Glomerular endothelial cell (primary cell): ENCODE measurements at places on chromosomes 2 and 18. TPM values are rescaled to one million over a fixed set of nuclear protein-coding genes. Genes with fewer than 3 reads are reported as not detected.

DNA sequence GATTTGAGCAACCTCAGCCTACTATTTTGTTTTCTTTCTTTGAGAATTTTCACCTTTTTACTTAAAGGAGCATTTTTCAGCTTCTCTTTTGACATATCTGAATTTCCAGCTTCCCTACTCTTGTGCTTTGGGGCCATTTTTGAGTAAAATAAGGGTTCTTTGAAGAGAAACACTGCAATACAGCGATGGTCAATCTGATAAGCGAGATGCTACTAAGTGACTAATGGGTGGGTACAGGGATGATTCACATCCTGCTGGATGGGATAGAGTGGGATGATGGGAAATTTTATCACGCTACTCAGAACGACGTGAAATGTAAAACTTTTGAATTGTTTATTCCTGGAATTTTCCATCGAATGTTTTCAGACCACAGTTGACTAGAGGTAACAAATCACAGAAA is 211.5 kb downstream of the TMEM247 start:
- peak; percentile 67 for DNase-seq

DNA sequence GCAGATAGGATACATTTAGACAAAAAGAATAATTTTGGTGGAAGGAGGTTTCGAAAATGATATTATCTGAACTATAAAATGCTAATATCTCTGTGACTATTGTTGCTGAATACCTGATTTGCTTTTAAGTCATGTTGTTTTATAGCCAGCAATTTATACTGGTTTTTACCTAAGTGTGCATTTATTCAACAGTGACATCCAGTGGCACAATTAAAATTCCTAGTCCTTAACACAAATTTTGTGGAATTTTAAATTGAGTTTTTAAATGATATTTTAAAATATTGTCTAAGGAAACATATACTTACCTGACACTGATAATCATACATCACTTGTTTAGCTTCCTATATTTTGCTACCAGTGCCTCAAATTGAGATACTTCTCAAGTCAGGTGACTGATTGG is 144.8 kb downstream of the ARHGAP28 start:
- DNase-seq: no peak

DNA sequence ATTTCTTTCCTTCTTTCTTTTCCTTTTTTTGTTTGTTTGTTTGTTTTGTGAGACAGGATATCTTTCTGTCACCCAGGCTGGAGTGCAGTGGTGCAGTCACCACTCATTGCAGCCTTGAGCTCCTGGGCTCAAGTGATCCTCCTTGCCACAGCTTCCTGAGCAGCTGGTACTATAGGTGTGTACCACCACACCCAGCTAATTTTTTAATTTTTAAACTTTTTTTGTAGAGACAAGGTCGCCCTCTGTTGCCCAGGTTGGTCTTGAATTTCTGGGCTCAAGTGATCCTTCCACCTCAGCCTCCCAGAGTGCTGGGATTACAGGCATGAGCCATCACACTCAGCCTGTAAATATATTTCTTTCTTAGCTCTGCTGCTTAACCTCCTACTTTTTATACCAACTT is 83.4 kb upstream of the CYP20A1 start:
- DNase-seq: no peak

- DNase-seq: no peak
Measured at GRCh38 chr2:86039178-86039962, 66.3 kb downstream of the POLR1A start.

GRCh38 chr18:26649193-26649543 is 100.8 kb upstream of the KCTD1 start:
- DNase-seq: no peak

DNA sequence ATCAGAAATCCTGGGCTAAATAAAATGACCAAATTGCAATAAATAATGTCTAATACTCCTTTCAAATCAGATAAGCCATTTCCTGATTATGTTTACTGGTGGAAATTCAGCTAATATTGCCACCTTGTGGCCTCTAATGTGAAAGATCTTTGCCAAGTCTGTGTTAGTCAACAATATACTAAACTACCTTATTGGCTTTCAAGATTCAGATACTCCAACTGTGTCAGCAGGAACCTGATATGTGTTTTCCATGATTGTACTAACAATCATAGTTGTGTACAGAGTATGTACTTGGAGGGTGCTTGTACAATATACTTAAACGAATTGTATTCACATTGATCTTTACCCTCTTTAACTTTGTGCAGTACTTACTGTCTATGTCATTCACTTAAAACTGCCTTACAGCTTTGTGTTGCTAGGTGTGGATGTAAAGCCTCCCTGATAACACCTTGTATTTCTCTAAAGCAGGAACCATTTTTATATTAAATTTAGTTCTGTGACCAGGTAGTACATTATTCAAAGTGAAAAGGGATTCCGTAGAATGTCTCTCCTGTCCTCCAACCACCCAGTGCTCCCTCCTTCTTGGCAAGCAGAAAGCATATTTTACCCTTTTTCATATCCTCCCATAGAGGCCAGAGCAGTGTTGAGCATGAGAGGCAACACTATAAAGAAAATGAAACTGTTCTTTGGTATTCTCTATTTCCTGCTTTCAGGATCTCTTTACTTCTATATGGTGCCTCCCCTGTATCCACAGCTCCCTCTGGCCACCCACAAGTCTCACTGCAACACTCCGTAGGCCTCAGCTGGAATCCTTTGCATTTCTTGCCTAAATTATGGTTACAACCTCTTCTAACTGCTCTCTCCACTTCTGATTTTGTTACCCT is 75.2 kb upstream of the C2orf15 start:
- peak; percentile 62 for DNase-seq

- DNase-seq: peak; percentile 27
Measured at GRCh38 chr2:24421668-24422067, 61.3 kb upstream of the ITSN2 start.

GRCh38 chr2:207531032-207531952 is 1.5 kb downstream of the CREB1 start:
- no peak for DNase-seq

DNA sequence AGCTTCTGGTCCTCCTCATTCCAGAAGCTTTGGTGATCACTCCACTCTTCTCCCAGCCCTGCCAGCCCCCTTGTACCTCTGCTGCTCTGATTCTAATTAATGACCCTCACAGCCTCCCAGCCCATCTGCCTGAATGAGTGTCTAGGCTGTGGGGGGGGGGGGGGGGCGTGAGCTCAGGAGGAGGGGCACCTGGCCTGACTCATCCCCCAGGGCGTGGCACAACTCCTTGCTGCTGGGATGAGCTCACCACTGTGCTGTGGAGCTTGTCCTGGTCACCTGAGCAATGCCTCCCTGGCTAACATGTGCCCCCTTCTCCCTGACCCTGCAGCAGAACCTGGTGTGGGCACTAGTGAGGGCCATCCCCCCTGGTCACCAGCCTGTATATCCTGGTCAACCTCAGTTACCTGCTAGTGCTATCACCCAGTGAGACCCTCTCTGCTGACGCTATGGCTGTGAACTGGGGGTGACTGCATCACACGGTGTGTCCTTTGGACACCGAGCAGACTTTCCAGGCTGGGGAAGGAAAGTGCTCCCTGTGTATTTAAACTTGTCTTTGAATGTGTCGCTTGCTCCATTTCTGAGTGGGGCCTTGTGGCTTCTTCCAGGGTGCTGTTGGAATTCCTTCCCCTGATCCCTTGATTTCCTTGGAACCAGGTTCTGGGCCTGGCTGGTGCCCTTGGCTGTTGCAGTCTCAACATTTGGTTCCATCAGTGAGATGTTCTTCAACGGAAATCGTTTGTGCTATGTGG is 41.5 kb upstream of the PUM2 start:
- no peak for DNase-seq

DNA sequence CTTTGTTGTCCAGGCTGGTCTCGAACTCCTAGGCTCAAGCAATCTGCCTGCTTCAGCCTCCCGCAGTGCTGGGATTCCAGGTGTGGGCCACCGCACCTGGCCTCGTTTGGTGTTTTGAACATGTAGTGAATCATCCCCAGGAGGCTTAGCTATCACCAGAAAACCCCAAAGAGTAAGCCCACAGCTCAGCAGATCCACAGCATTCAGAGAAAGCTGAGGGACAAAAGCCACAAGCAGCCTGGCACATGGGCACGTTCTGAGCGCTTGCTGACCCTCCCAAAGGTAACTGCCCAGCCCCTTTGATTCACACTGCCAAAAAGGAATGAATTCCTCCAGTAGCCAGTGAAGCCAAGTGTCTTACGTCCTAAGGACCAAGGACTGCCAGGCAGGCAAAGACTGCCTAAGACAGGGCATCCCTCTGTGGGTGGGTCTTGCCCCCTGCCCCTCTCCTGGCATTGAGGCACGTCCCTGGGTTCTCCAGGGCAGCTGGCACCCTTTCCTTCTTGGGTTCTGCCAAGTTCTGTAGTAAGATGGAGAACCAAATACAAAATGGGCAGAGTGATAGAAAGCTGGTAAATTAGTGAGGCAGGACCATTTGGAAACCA is 31.7 kb downstream of the MBP start:
- DNase-seq: no peak

- no peak for DNase-seq
Measured at GRCh38 chr2:217989221-217989948, 13.4 kb downstream of the TNS1 start.

DNA sequence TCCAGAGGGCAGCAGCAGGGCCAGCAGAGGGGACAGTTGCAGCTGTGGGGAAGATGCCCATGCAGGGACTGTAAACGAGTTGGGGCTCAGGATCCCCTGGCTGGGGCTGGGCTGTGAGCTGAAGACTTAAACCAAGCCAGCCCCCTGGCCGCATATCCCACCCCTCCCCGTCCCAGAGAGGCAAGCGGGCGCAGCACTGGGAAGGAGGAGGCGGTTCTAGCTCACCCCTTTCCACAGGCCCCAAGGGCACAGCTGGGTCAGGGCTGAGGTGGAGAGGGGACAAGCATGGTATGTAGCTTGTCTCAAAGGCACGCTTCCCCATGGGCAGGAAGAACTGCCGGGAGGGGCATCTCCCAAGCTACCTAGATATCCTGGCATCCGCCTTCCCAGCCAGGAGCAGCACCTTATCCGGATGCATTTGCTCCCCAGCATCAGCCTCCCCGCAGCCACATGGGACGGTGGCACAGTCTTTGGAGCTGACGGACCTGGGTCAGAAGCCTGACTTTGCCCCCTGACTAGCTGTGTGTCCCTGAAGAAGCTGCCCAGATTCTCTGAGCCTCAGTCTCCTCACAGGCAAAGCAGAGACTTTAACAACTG is 75.9 kb downstream of the TFCP2L1 start:
- DNase-seq: no peak

- no peak for DNase-seq
Measured at GRCh38 chr2:28618221-28619141, 122.6 kb downstream of the PLB1 start.

GRCh38 chr2:160651416-160652200 is 158.0 kb upstream of the RBMS1 start:
- no peak for DNase-seq

- no peak for DNase-seq
Measured at GRCh38 chr18:62702259-62702658, 13.1 kb upstream of the PHLPP1 start.

- DNase-seq: no peak
Measured at GRCh38 chr2:43240766-43241150, 14.4 kb upstream of the ZFP36L2 start.

GRCh38 chr2:215793747-215794595 is 219.4 kb downstream of the MREG start:
- peak; percentile 90 for DNase-seq

- DNase-seq: no peak
Measured at GRCh38 chr2:174083843-174084458, 118.8 kb upstream of the SP3 start.

DNA sequence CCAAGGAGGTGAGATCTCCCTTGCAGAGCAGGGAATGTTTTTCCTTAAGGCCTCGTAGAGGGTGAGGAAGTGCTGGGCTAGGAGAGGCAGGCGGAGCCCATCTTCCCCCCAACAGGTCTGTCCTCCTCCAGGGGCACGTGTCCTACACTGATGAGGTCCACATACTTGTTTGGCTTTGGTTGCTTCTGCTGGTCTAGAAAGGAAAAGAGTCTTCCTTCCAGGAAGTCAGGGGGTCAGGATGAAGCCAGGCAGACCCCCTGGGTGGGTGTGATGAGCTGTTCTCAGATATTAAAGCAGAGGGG is 6.0 kb downstream of the SH3BP4 start:
- no peak for DNase-seq

GRCh38 chr18:48708807-48709206 is 170.0 kb downstream of the CTIF start:
- DNase-seq: no peak

- DNase-seq: peak; percentile 72
Measured at GRCh38 chr2:101520246-101520645, 45.3 kb upstream of the RFX8 start.

GRCh38 chr2:206435742-206436141 is 7.6 kb upstream of the ADAM23 start:
- peak; percentile 34 for DNase-seq

GRCh38 chr2:86211033-86211795 is 12.0 kb downstream of the MRPL35 start:
- no peak for DNase-seq

DNA sequence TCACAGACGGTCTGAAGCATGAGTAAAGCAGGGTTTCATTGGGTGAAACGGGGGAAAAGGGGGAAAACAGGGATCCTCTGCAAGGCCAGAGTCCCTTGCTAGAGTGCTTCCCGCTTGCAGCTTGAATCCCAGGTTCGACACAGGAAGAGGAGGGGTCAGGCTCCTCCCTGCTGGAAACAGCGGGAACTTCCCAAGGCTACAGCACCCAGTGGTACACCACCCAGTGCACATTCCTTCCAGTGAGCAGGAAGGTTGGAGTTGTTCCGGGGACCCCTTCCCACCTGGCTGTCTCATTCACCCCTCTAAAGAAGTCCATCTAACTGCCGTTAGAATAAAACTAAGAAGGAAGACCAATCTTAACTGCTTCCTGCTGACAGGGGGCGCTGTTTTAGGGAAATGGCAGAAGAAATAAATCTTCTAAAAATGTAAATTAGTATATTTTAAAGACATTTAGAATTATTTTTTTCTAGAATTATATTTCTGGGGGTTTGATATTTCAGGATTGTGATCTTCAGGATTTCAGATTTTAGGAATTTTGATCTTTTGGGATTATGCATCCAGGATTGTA is 230.9 kb downstream of the RBM43 start:
- DNase-seq: no peak

DNA sequence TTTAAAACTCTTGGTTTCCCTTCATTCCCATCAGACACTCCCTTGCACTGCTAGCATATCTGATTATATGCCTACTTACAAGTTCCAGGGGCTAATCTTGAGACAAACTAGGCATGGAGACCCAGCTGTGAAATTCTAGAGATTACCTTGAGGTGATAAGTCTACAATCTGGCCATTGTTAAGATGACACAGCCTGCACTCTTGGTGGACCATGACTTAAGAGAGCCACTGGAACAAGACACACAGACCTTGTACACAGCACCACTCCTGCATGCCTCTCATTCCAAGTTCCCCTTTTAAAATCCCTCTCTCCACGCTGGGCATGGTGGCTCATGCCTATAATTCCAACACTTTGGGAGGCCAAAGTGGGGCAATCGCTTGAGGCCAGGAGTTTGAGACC is 387.2 kb upstream of the DCC start:
- DNase-seq: no peak

The CRYGC gene
- not detected in 2 replicates for total RNA-seq

The CCDC150 gene
- 1.6 and 3.8 TPM in 2 replicates for total RNA-seq

The ANKRD30BL gene
- total RNA-seq: not detected in 2 replicates

The ANKRD30B gene
- 0.70 TPM in 1 of 2 replicates, not detected in the other for total RNA-seq

The RNU2-63P gene
- total RNA-seq: not detected in 2 replicates

The SCYGR3 gene
- not detected in 2 replicates for total RNA-seq

The REG3A gene
- total RNA-seq: not detected in 2 replicates

The SKA1 gene
- 1.7 and 9.8 TPM in 2 replicates for total RNA-seq
